ENCODE measurements at places on chromosomes 5 and 9.

DNA sequence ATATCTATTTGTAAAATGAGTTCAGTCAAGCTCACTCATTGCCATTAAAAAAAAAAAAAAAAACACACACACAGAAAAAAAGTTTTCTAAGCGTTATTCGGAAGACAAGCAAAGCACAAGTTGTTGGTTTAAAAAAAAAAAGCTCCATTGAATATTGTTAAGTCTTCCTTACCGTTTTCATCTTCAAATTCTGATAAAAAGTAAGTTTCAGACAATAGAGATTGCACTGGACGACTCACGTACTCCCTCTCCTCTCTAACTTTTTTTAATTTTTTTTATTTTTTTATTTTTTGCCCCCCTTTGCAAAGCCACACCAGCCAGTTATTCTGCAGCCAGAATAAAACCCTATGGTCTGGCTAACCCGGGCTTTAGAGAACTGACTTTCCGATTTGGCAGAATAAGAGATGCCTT, 544 bp downstream of the ADAMTS6 start:
- DNase-seq: no peak

DNA sequence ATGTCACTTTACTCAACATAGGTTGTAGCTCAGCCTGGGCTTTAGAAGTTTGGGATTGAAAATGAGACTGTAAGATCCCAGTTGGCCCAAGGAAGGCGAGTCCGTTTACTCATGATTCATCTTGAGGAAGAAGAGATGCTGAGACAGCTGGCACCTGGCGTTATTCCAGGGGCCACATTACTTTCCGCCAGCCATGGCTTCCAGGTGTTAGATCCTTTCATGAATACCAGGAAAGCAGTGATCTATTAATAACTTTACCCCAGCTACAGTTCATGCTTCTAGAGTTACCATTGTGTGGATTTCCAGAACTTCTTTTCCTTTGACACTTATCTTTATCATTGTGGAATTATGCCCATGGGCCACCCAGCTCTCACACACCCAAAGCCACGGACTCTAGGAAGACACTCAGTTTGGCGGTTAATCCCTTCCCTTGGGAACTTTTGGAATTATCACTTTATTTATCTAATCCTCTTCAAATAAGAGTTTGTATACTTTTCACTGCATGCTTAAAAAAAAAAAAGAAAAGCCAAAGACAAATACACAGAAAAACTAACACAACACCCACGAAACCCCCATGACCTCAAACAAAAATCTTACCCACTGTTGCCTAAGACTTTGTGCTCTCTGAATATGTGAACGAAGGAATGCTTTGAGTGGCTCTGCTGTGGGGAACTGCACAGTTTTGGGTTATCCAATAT, 26.9 kb downstream of the RAI14 start:
- DNase-seq: no peak

DNA sequence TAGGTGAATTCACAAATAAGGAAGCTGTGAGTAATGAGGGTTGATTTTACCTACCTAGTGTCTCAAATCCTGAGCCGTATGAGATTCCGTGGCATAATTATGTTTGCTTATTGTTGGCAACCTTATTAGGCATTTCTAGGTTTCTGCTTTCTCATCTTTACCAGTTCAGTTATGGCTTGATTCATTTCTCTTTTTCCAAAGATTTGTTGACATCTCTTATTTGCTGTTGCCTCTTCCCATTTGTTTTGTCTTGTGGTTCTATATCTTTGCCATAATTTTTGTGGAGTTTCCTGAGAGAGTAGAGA, 470 bp downstream of the IL31RA start:
- no peak for DNase-seq

DNA sequence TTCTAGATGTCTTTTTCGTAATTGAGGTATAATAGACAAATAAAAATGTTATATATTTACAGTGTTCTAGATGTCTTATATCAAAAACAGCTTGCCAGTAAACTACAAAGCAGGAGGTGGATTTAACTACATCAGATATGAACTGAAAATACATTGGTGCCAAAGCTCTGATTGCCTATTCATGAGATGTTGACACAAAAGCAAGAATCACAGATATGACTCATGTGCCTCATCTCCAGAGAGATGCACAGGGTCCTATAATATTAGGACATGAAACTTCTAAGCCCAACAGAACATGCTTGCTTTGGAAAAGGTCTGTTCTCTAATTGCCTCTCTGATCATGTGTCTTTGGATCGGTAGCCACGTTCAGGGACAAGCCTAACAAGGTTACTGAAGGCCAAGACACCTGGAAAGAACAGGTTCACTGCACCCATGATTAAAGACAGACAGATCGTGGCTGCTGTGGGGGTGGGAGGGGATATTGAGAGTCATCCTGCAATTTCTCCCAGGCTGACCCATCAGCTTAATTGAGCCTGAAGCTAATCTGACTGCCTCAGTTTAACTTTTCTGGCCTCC, 16.8 kb downstream of the ABCA1 start:
- DNase-seq: peak; percentile 41

DNA sequence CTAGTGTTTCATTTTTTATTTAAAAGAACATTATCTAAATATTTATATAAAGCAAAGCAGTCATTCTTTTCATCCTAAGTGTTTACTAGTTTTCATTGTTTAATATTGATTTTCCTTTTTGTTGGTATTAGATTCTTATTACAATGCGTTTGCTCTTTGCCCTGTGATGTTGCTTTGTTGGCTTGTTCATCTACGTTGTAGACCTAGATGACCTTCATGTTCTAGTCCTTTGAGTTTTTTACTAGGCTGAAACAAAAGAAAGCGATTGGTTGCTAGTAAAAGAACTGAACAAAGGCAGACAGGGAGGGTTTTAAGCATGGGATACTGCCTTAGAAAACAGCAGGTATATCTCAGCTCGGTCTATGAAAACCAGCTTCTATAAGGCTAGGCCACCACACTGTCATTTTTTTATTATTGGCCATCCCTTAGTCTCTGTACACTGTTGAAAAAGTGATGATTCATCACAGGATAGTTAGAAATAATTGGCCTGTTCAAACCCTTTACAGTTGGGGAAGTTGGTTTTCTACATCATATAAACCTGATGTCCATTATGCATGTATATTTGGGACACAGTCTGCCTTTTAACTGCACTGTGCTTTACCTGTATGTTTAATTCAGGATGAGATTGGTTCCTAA, 119.0 kb downstream of the ZCCHC7 start:
- no peak for DNase-seq
